Dermis microvascular lymphatic vessel endothelial cell (primary cell): ENCODE measurements at places on chromosomes 5 and 9. TPM values are rescaled to one million over a fixed set of nuclear protein-coding genes. Genes with fewer than 3 reads are reported as not detected.

The TAF1L gene
- total RNA-seq, result under 0.01 TPM in 2 replicates

The RNF180 gene
- 1.2 and 2.9 TPM in 2 replicates for total RNA-seq

The CER1 gene
- total RNA-seq, result not detected in 2 replicates

The SHLD3 gene
- total RNA-seq, result 2.7 TPM in 2 replicates

The FRRS1L gene
- total RNA-seq, result under 0.01 TPM in 2 replicates

The ODF2 gene
- 23.4 and 24.8 TPM in 2 replicates for total RNA-seq

The CCNI2 gene
- total RNA-seq, result under 0.01 TPM in 2 replicates

The C1QTNF2 gene
- 0.26 and 0.38 TPM in 2 replicates for total RNA-seq

The TEK gene
- total RNA-seq, result 147 and 167 TPM in 2 replicates

The CDC14B gene
- 5.6 and 8.7 TPM in 2 replicates for total RNA-seq

The DAPK1 gene
- total RNA-seq, result 27.0 and 28.2 TPM in 2 replicates

The PPP1R2B gene
- total RNA-seq, result under 0.01 and 0.13 TPM in 2 replicates

The CHSY3 gene
- 3.0 and 3.4 TPM in 2 replicates for total RNA-seq

The OMD gene
- not detected in 2 replicates for total RNA-seq

The PCDHA7 gene
- total RNA-seq, result 0.13 and 0.38 TPM in 2 replicates

The RARS1 gene
- 71.7 and 92.4 TPM in 2 replicates for total RNA-seq

The FUBP3 gene
- total RNA-seq, result 26.7 and 27.1 TPM in 2 replicates

The TMC1 gene
- 0.25 and 0.26 TPM in 2 replicates for total RNA-seq
